Stimulated activated naive CD4-positive, alpha-beta T cell treated with Interleukin-2 at 50 U/mL for 16 hours (primary cell): ENCODE measurements at places on chromosomes 13 and 19.

GRCh38 chr19:55857974-55858373 lies 21.6 kb downstream of the NLRP4 start:
- no peak for DNase-seq

DNA sequence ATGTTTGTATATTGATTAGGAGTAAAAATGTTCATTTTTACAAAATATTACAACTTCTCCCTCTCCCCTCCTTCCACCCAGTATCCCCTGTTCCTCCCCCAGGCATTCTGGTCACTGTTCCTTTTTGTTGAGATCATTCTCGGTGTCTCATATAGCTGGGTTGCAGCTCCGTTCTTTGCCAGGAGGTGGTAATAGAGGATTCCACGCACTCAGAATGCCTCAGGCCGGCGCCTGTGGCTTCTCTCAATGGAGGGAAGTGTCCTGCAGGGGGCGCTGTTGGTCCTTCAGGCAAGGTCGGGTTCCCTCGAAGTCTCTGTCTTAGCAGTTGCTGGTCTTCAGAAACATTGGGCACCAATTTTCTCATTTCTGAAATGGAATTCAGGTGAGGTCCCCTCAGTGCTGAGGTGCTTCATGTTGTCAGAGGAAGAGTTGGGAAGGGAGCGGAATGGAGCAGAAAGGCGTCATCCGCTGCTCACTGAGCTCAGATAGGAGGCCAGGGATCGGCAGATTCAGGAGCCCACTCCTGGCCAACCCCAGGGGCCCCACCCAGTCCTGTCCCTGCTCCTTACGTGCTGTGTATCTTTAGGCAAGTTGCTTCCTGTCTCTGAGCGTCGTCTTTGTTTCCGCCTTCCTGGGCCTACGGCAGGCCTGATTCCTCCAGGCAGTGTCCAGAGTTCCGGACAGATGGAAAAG lies 10.3 kb upstream of the GARIN5A start:
- peak; percentile 14 for DNase-seq

DNA sequence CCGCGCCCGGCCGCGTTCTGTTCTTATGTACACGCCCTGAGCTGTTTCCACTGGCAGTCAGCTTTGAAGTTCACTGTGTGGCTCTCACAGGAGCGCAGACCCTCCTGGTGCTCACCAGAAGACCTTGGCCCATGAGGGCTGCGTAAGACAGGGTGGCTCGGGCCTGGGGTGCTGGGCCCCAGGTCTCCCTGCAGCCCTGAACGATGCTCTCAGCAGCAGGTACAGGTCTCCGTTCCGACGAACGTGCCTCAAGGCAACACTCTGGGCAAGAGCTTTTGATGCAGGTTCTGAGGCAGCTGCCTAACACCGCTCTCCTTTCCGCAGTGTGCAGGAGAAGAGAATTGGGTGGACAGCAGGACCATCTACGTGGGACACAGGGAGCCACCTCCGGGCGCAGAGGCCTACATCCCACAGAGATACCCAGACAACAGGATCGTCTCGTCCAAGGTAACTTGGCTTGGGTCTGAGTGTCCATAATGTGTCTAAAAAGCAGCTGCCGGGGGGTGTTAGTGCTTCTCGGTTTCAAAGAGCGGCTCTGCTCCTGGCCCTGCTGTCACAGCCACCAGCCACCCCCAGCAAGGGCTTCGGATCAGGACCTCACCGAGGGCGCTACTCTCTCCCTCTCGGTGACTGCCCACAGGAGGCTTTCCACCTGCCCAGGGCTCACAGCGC lies 95.1 kb downstream of the ATP11A start:
- no peak for DNase-seq

DNA sequence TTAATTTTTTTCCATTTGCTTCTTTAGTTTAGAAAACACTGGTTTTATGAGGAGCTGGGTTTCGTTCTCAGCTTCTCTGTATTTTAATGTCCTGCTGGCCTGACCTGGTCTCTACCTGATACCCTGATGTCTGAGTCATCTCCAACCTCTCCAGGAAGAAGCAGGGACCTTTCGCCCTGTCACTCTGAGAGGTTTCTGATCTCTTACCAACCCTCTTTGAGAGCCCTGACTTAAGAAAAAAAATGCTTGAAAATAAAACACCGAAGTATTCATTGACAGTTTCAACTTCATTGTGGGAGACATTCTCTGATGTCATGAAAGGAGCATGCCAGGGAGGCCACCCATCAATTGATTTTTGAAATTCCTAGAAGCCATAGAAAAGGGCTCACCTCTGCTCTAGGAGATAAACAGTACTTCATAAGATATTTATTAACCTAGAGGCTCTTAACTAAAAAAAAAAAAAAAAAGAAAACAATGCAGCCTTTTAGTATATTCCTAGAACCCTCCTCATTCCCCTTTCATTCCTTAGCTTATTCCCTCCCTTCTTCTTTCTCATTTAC lies 234.8 kb downstream of the ENOX1 start:
- DNase-seq: no peak

DNA sequence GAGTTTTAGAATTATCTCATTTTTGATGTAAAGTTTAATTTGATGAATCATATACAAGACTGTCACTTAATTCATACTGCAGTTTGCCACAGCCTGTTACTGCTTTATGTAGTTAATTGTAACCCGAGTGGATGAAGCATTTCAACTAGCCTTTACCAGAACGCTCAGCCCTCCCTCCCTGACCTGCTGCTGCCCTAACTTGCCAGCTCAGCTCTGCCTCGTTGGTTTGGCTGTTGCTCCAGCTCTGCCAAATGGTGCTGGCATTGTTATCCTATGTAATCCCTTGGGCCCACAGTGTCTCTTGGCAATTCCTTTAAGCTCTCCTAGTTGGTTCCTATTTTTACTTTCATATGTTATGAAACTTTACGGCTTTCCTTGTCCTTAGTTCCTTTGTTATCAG lies 113.3 kb downstream of the LMO7 start:
- no peak for DNase-seq

- no peak for DNase-seq
These were observed 29.6 kb downstream of the VWA8 start for GRCh38 chr13:41931337-41931736.

DNA sequence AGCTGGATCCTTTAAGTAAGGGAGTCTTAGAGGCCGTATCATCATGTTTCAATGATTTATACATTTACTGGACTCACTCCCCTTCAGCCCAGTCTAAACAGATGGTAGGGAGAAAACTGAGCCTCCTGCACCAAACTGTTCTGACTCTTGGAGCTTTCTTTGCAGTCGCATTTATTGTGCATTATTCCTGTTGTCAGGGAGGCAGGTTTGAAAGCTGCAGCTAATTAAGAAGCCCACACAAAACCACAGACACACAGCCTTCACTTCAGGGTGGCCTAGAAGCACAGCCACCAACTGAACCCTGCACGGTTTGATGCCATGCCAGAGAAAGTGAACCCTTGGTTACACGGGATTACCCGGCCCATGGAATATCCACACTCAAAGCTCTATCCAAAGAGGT lies 911.0 kb downstream of the UQCRFS1 start:
- DNase-seq: no peak

DNA sequence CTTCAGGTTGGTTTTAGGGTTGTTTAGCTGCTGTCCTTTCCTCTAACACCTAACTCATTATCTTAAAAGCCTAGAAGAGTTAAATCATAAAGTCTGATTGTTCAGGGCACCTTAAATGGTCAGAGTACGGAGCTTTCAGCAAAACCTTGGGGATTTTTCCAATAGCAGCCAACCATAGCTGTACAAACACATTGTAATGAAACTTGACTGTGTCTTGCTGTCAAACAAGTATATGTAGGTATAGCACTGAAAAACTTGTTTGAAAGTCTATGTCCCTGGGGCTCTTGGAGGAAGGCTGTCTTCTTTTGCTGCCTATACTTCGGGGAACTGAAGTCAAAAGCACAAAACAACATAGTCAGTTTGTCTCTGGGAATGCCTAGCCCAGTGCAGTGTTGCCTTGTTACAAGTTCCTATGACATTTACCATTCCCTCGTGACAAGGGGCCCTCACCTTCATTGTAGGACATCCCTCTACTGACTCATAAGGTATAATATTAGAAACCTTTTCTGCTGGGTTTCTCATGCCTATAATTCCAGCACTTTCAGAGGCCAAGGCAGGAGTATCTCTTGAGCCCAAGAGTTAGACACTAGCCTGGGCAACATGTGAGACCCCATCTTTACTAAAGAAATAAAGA lies 474.5 kb upstream of the NBEA start:
- DNase-seq: no peak

GRCh38 chr19:7395360-7396066 lies 46.8 kb downstream of the ARHGEF18 start:
- DNase-seq: no peak
